ENCODE measurements at places on chromosomes 7 and 10.

- DNase-seq = no peak
These were observed 187.4 kb upstream of the GALNT17 start for GRCh38 chr7:70944516-70944915.

DNA sequence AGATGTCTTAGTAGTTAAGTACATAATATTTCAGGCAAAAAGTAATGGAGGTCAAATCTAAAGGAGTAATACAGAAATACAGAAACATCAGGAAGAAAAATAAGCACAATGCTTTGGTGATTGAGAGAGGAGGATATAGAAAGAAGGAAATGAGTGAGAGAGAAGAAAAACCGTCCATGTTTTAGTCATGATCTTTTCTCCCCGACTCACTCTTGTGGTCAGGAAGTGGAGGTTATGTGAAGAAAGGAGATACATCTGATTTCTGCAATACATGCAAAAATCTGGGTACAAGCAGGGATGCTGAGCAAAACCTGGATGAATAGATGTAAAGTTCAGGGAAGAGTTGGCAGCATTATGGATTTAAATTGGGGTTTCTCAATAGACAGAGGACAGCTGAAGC is 1122.5 kb downstream of the SORCS3 start:
- no peak for DNase-seq

DNA sequence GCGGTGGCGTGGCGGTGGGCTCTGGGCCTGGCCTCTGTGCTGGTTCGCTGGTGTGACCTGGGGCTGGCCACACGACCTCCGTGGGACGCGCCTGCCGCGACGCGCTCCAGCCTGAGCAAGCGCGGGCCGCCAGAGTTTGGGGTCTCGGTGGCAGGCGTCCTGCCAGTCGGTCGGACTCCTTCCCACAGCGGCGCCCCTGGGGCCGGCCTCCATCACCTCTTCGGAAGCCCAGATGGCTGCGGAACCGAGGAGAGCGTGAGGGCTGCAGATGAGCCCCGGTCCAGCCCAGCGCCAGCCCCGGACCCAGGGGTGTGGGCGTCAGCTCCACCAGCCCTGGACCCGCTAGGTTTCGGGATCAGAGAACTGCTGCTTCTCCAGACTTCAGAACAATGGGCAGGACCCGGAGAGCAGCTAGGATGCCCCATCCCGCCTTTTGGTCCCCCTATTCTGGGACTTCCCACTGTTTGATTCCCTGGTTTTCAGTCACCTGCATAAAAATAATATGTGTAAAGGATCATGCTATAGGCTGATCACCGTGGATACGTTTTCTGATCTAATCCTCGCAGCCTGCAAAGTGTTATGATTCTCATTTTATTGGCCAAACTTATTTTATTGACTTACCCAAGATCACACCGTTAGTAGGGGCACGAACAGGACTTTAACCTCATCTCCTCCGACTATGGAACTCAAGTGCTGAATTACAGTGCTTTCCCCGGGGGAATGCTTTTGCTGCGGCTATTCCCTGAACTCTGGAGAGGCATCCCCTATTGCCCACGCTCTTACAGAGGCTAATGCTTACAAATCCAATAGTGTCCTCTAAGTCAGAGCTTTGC is 2.8 kb downstream of the CYP26C1 start:
- no peak for DNase-seq

- no peak for DNase-seq
These were observed 4.1 kb upstream of the CDK14 start for GRCh38 chr7:90592033-90592432.

DNA sequence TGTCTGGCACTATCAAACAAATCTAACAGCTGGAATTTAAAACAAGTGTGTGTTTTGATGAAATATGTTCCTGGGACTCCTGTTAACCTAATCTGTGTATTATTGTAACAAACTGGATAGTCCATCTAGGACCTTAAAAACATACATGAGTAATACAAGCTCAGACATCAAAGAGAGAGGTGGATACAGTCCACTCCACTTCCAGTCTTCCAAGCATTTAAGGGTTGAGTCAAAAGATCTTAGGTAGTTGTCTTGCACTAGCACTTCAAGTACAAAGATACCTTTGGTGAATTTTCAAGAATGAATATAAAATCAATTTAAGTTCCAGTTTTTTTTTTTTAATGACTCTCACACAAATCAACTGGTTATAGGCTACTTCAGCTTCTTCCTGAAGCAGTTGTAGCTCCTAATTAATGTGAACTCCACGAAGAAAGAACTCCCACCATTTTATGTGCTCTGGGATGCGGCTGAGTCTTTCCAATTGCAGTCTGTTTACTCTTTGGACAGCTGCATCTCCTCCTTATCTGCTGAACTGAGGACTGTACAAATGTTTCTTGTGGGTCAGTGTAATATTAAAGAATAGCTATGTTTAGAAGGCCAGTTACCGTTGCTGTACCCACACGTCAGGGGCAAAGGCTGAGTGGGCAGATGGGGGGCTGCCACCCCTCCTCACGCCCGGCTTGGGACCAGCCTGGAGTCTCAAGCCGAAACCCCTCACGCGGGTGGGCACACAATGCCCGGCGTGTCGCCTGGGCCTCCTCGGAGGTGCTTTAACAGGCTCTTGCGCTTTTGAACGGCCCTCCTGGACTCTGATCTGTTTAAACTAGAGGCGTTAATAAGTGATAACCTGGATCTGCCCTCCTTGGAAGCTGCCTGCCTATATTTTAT is 2.9 kb upstream of the IGF2BP3 start:
- DNase-seq = no peak

DNA sequence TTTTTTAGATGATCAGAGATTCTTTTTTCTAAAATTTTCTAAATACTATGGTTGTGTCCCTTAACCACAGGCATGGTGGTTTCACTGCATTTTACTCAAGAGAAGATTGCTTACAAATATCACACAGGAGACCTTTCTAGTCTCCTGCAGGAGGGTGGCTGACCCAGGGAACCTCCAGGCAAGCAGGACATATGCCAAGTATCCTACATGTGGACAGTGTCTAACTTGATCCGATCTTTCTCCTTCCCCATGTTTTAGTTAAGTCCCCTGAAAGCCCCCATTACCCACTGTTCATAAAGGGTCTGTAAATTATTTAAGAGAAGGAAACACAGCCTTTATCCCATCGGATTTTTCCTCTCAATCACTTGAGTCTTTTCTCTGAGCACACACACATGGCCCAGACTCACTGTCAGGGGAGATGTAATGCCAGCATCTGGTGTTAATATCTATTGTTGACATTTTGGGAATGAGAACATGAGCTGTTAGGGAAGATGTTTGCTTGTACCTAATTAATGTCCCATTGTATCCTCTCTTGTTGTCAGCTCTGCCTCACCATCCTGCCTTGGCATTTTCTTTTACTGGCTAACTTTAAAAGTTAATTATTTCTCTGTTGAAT is 755.2 kb downstream of the AUTS2 start:
- peak; percentile 51 for DNase-seq

GRCh38 chr7:116540743-116541142 is 15.9 kb downstream of the CAV1 start:
- no peak for DNase-seq

DNA sequence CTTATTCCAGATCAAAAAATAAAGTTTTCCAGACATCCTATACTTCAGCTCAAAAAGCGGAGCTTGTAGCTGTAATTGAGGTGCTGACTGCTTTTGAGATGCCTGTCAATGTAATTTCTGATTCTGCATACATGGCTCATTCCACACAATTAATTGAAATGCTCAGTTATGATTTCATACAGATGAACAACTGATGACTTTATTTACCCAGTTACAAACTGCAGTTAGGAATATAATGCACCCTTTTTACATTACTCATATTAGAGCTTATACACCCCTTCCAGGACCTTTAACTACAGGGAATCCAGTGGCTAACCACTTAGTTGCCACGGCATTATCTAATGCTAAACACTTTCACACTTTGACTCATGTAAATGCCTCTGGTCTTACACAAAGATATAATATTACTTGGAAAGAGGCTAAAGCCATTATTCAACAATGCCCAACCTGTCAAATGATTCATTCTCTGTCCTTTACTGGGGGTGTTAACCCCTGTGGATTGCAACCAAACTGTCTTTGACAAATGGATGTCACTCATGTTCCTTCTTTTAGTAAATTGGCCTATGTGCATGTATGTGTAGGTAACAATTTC is 147.3 kb downstream of the ZNF33B start:
- DNase-seq = peak; percentile 28

DNA sequence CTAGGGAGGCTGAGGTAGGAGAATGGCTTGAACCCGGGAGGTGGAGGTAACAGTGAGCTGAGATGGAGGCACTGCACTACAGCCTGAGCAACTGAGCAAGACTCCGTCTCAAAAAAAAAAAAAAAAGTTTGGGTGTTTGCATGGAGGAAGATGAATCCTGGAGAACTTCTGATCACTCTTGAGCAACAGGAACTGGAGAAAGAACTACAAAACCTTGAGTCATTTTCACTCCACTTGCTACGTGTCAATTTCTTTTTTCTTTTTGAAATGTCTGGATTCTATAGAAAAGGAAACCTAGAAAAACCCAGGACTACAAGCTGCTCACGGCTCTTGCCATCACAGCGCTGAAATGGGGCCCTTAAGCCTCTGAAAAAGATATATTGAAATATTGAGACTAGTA is 189.6 kb upstream of the NRP1 start:
- DNase-seq = no peak

GRCh38 chr7:44983742-44984477 is 5.1 kb upstream of the MYO1G start:
- DNase-seq = no peak

GRCh38 chr7:6446838-6447580 is 745 bp downstream of the DAGLB start:
- DNase-seq = peak; percentile 84

Data from fibroblast of skin of scalp (primary cell).